ENCODE measurements at places on chromosomes 2 and 18. TPM values are rescaled to one million over a fixed set of nuclear protein-coding genes. Genes with fewer than 3 reads are reported as not detected.

The RNMT gene
- 31.3 TPM for total RNA-seq

The LRP1B gene
- total RNA-seq: 0.32 TPM

The TMEM131 gene
- total RNA-seq: 43.0 TPM

The PTPRN gene
- total RNA-seq: 0.36 TPM

The UBE2F gene
- 43.7 TPM for total RNA-seq

The DCDC2C gene
- total RNA-seq: not detected

The LCT gene
- total RNA-seq: not detected

The C2orf15 gene
- total RNA-seq: not detected

The KIAA2012 gene
- total RNA-seq: not detected

The SERPINB2 gene
- 19.6 TPM for total RNA-seq

The ZNF385B gene
- total RNA-seq: under 0.01 TPM

The B4GALT6 gene
- total RNA-seq: 4.9 TPM

The RAB6C gene
- total RNA-seq: not detected

The TMEM214 gene
- total RNA-seq: 65.7 TPM

The CNTNAP5 gene
- total RNA-seq: 0.12 TPM

The BAZ2B gene
- total RNA-seq: 54.6 TPM

The ALKAL2 gene
- total RNA-seq: not detected

The PROKR1 gene
- not detected for total RNA-seq

The RSAD2 gene
- 5.0 TPM for total RNA-seq

The INPP5D gene
- 0.36 TPM for total RNA-seq

The ASXL2 gene
- 16.6 TPM for total RNA-seq

The MREG gene
- total RNA-seq: 7.5 TPM

The RAB27B gene
- total RNA-seq: 3.7 TPM

The G6PC2 gene
- not detected for total RNA-seq

The NOSTRIN gene
- 0.12 TPM for total RNA-seq

The LIPG gene
- total RNA-seq: 0.24 TPM

The PLGLB1 gene
- total RNA-seq: 1.8 TPM

The CBLN2 gene
- total RNA-seq: not detected

The IRS1 gene
- 77.6 TPM for total RNA-seq

The RAD51AP2 gene
- not detected for total RNA-seq

The AOX1 gene
- total RNA-seq: 81.1 TPM

The SNORC gene
- total RNA-seq: 1.3 TPM

The COLEC11 gene
- total RNA-seq: not detected

The NETO1 gene
- total RNA-seq: not detected

The TANK gene
- 110 TPM for total RNA-seq

The UGT1A4 gene
- not detected for total RNA-seq

The SIX3 gene
- not detected for total RNA-seq

The VWC2L gene
- total RNA-seq: not detected

The ITM2C gene
- total RNA-seq: 104 TPM

The TRIM43 gene
- total RNA-seq: not detected

The ERFE gene
- 2.9 TPM for total RNA-seq

The RND3 gene
- total RNA-seq: 601 TPM

The CGREF1 gene
- 1.5 TPM for total RNA-seq

The C1QL2 gene
- not detected for total RNA-seq

The PTPN18 gene
- 20.5 TPM for total RNA-seq

The ASPRV1 gene
- total RNA-seq: 0.32 TPM

The RFTN2 gene
- total RNA-seq: 17.5 TPM

The MBD2 gene
- 47.0 TPM for total RNA-seq

The C2orf72 gene
- total RNA-seq: not detected

The SNRNP27 gene
- 22.8 TPM for total RNA-seq

The CIB4 gene
- not detected for total RNA-seq

The DNPEP gene
- total RNA-seq: 95.2 TPM

The MPP4 gene
- 0.97 TPM for total RNA-seq

The STARD6 gene
- not detected for total RNA-seq

The KCNS3 gene
- 1.3 TPM for total RNA-seq

The UPP2 gene
- total RNA-seq: not detected

The CNDP1 gene
- total RNA-seq: not detected

The NR4A2 gene
- 0.49 TPM for total RNA-seq
